ENCODE measurements at places on chromosomes 5 and 9.

DNA sequence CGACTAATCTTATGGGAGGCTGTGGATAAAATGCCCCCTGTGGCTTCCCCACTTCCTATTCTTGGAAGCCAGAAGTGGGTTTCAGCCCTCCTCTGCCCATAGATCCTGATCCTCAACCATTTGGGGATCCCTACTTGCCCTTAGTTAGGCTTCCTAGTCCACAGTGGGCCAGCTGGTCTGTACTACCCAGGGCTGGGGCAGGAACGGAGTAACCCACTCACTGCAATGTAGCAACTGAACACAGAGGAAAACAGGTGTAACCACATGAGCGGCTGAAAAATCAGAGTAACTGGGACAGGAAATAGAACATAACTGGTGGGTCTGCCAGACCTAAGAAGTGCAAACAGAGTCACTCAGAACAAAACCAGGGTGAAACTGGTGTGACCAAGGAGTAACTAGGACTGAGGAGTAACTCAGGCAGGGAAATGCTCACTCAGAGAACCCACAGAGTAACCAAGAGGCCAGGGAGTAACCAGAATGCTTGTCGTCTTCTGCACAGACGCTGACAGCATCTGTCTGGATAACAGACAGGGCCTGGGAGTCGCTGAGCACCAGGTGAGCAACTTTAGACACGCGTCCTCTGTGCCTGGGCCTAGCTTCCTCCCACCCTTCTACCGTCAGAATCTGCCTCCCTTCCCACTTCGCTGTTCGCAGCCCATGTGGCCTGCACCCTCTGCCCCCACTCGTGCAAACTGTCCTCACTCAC lies 1.0 kb downstream of the AQP3 start:
- DNase-seq = no peak

DNA sequence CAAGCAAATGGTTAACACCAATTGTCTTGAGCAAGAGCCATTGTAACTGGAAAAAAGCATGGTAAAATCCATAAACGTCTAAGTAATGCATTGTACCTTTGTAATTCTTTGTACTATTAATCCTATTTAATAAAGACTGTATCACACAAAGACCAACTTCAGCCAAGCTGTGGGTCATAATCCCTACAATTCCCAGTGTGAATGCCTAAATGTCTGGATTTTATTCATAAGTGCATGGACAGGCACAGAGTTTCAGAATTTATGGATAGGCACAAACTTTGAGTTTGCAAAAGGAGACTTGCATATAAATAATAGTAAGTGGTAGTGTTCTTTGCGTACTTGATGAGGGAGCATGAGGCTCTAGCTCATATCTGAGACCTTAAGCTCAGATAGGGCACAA lies 1280.2 kb upstream of the WWC1 start:
- DNase-seq = no peak

DNA sequence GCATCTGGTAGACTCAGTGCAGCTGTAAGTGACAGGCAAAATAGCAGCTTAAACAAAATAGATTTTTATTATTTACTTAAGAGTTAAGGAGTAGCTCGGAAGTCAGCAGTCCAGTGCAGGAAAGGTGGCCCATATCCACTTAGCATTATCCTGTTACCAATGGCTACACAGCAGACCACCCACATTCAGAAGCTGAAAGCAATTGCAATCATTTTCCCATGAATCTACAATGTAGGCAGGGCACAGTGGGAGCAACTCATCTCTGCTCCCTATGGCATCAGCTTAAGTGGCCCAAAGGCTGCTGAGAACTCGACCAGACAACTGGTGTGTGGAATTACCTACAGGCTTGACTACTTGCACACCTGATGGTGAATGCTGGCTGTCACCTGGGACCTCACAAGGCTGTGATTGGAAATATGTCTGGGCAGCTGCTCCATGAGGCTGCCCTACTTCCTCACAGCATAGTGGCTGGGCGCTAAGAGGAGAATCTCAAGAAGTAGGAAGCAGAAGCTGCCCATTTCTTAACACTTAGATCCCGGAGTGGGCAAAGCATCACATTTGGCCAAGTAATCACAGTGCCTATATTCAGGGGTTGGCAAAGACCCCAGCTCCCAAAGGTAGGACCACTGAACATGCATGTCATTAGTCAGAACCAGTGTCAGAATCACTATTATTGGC lies 56.4 kb downstream of the SNX18 start:
- no peak for DNase-seq

DNA sequence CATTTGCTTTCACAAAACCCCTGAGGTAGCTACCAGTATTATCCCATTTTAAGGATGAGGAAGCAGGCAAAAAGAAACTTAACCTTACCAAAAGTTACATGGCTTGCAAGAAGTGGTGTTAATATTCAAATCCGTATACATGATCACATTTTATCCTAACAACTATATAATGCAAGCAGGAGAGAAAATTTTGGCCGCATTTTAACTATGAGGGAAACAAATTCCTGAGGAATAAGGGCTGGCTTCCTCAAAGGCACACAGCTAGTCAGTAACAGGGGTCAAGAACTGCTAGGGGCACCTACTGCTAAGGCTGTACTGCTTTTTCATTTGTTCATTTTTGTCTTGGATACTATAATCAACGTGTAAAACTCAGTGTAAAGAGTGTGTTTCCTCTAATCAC lies 81.0 kb downstream of the LHFPL2 start:
- DNase-seq = no peak

- no peak for DNase-seq
Observed at GRCh38 chr5:25095261-25095660, 450.5 kb upstream of the CDH10 start.

Data from neural crest cell (in vitro differentiated cells).